Stimulated activated CD4-positive, alpha-beta T cell treated with anti-CD3 and anti-CD28 coated beads, Interleukin-2, amount 100 ng/mL, for 24 hours (primary cell): ENCODE measurements at places on chromosomes 12 and 14.

DNA sequence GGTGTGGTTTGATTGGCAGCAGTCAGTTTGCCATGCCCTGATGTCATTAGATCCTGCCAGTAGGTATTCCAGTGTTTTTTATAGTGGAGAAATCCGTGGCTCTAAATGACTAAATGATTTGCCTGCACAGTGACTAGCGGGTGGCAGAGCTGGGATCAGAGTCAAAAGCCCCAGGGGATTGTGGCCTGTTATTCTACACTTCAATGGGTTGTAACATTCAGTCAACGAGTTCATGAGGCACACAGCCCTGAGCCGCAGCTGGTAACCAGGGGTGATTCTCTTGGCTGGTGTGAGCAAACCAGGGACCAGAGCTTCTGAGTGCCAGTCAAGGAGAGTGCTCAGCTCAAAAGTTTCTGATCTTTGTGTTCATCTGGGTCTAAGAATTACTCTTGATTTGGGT lies 1.8 kb downstream of the MYH6 start:
- no peak for DNase-seq

DNA sequence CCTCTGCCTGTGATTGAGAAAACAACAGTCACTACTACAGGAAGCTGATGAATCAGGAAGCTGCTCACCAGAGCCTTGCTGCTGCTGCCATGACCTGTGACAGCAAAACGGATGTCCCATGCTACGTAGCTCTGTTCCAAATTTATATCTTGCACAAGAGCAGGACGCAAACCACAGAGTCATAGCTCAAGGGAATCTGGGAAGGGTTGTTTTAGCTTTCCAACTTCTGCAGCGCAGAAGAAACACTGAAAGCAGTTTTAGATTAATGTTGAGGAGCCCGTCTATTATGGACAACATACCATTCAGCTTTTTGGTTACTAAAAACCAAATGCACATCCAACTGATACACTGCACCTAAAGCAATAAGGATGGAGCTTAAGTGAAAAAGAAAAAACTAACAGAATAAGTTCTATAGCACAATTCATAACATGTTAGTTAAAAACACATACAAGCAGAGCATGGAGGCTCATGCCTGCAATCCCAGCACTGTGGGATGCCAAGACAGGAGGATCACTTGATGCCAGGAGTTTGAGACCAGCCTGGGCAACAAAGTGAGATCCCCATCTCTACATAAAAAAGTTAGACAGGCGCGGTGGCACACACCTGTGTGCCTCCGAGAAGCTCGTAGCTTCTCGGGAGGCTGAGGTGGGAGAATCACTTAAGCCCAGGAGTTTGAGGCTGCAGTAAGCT lies 1.7 kb upstream of the ANKRD33 start:
- DNase-seq, result no peak

DNA sequence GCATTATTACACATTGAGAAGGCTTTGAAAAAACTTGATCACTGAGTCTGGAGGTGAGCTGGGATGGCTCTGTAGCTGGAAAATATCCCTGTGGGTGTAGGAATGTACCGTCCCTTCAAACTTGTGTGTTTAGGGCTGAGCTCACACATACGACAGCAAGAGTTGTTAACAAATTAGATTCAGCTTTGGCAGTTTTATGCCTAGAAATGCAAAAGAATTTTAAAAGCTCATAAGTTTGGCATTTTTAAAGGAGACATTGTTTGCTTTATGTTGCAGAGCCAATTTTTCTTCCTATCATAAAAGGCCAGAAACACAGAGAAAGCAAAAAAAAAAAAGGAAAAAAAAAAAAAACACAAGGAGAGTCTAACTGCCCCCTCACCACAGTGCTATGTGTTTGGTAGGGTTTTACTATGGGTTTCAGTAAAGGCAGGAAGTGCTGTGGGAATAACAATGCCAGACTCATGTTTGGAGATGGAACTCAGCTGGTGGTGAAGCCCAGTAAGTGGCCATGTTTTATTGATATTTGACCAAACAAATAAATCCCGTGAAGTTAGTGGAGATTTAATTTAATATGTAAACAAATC lies 78.4 kb downstream of the DAD1 start:
- DNase-seq, result no peak

DNA sequence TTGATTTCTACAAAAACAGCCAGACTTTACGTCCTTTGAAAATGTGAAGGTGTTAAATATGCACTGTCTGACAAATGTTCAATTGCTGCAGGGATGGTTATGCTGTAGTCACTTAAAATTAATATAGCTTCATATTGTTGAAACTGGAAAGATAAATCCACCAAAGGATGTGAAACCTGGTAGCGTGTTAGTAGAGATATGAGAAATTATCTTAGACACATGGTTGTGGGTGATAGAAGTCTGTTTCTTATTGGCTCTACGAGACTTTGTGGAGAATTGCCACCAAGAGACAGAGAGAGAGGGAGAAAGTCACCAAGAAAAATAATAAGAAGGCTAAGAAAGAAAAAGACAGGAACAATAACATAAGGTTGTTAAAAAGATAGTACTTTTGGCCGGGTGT lies 2.6 kb upstream of the CAPRIN2 start:
- DNase-seq, result no peak

GRCh38 chr12:40198601-40199000 lies 26.2 kb upstream of the LRRK2 start:
- no peak for DNase-seq

GRCh38 chr12:81294325-81295190 lies 216.7 kb downstream of the ACSS3 start:
- DNase-seq, result no peak
